ENCODE measurements at places on chromosomes 11 and 22. TPM values are rescaled to one million over a fixed set of nuclear protein-coding genes. Genes with fewer than 3 reads are reported as not detected.

DNA sequence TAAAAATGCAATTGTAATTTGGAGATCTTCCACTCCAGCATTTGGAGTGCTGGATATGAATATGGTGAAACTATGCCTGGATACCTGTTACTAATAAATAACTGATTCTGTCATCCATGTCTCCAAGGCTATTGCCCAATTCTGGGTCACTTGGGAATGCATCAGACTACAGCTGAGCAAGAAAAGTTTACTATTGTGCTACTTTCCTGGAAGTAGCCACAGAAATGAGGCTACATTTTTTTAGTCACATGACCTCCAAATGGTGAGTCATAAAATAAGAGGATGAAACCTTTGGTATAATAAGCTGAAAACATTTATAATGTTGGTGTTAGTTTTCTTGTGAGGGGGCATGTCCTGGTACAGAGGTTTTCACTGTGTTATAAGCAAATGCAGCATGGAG lies 44.4 kb downstream of the DCDC1 start:
- no peak for ATAC-seq

PANX3 gene
- not detected for total RNA-seq

- ATAC-seq = no peak
These were observed 3.7 kb upstream of the UPK3A start for GRCh38 chr22:45281010-45281409.

DBX1 gene
- total RNA-seq = not detected

- ATAC-seq = no peak
These were observed 43.2 kb upstream of the TP53AIP1 start for GRCh38 chr11:128985880-128986279.

- no peak for ATAC-seq
These were observed 10.6 kb downstream of the PLXNB2 start for GRCh38 chr22:50296658-50297490.

GRCh38 chr22:33535937-33536875 lies 384.1 kb downstream of the LARGE1 start:
- ATAC-seq = no peak

GLYAT gene
- total RNA-seq = not detected

BIK gene
- total RNA-seq = 22.9 TPM

PGA4 gene
- total RNA-seq = not detected

DNA sequence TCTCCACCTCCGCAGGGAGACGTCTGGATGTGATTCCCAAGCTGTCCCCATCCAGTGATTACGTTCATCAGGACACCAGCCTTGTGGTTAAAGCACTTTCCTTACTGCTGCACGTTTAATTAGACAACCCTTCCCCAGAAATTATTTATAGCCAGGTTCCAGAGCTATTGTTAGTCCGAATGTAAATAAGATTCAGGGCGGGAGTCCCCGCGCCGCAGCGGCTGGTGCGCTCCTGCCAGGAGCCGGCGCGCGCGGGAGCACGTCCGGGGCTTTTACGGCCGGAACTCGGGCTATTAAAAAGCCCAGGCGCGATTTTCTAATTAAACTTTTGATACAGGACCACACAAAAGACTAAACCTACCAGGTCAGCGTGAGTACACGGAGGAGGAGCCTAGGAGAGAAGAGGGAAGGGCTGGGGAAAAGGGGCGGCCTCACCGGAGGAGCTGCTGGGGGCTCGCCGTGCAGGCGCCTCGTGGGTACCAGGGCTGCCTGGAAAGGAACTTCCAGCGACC lies 538.3 kb downstream of the OPCML start:
- no peak for ATAC-seq

TRIM51 gene
- total RNA-seq = not detected

NPTXR gene
- 0.44 TPM for total RNA-seq

- no peak for ATAC-seq
These were observed 64.5 kb downstream of the BRD1 start for GRCh38 chr22:49763138-49763537.

- ATAC-seq = peak; percentile 58
These were observed 781 bp upstream of the TEF start for GRCh38 chr22:41380993-41381328.

DNA sequence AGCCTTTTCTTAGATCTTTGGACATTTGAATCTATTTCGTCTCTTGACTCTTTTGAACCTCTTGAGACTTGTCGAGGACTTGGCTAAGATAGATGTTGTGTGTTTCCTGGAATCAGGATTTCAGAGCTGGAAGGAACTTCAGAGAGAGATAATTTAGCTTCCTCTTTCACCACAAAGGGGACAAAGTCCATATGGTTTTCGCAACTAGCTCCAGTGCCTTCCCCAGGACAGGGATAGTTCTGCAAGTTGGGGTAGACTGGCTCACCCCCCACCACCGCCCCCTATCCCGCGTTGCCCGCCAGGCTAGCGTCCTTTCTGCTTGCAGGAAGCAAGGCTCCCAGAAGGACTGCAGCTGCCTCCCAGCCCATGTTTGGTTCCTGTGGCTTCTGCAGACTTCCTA lies 75.7 kb upstream of the MYO18B start:
- no peak for ATAC-seq

Measured in esophagus mucosa (tissue), 1 donor.